ENCODE measurements at places on chromosomes 2 and 18.

GRCh38 chr2:53170466-53170865, 597.1 kb upstream of the CHAC2 start:
- DNase-seq = no peak

DNA sequence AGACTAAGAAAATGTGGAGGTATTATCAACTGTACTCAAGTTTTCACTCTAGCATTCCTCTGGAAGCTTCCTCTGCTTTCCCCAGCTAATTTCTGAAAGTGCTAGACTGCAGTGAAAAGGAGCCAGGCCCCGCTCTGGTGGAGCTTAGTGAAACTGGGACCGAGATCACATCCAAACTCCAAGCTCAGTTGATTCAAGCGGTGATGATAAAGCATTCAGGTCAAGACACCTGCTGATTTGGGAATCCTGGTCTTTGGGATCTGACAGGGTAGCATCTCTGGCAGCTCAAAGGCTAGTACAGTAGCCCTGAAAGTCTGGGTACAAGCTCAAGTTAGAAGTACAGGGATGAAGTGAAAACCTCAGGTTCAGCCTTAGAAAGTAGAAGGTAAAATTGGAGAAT, 120.2 kb upstream of the CRIM1 start:
- no peak for DNase-seq

- peak; percentile 35 for DNase-seq
Observed at GRCh38 chr2:207772081-207772843, 2.6 kb upstream of the FZD5 start.

DNA sequence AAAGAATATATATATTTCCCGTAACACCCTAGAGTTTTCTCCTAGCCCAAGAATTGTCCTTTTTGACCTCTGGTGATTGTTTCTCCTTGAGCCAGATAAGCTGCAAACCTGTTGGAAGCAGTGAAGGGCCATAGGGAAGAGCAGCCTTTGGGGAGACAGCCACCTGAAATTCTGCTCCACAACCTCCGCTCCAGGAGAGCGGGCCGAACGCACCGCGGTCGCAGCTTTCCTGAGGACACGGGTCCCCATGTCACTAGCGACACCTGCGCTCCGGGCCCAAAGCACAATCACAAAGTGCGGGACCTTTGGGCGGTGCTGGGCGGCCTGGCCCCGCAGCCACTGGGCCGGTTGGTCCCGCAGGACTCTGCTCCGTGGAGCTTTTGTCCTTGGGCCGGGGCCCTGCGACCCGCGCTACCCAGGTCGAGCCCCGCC, 557 bp upstream of the DSG2 start:
- no peak for DNase-seq

GRCh38 chr2:125405816-125406215, 1250.1 kb upstream of the GYPC start:
- no peak for DNase-seq
